ENCODE measurements at places on chromosomes 13 and 19.
A peak's percentile ranks its signal among the peaks of the same experiment; 100 is the strongest.

DNA sequence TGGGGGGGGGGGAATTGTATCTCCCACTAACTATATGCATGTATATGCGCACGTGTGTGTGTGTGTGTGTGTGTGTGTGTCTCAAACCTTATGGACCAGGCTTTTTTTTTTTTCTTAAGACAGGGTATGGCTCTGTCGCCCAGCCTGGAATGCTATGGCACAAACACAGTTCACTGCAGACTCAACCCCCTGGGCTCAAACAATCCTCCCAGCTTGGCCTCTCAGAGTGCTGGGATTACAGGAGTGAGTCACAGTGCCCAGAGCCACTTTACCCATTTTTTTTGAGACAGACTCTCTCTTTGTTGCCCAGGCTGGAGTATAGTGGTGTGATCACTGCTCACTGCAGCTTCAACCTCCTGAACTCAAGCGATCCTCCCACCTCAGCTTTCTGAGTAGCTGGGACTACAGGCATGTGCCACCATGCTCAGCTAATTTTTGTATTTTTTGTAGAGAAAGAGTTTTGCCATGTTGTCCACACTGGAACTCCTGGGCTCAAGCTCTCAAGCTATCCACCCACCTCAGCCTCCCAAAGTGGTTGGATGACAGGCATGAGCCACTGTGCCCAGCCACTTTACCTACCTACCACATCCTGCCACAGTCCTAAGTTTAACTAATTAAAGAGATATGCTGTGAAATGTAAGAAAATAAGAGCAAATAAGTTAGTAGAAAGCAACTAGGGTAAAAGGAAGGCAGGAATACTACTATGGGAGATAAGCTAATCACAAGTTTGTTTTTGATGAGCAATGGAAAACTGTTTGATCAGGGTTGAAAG is 2.4 kb downstream of the ZMYM5 start:
- DNase-seq: no peak

DNA sequence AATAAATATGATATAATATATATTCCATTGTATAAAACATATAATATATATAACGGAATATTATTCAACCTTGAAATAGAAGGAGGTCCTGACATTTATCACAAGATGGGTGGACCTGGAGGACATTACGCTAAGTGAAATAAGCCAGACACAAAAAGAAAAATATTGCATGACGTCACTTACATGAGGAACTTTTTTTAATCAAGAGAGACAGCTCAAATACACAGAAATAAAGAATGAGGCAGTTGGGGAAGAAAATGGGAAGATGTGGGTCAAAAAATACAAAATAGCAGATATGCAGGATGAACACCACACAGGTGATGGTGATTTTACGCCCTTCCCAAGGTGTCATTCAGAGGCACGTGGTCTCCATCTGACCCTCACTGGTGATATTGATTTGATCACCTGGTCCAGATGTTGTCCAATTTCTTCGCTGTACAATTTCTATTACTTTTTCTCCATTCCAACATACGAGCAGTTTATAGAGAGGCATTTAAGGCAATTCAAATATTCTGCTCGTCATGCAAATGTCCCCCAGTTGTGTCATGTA is 513 bp upstream of the ZNF317 start:
- DNase-seq: no peak

DNA sequence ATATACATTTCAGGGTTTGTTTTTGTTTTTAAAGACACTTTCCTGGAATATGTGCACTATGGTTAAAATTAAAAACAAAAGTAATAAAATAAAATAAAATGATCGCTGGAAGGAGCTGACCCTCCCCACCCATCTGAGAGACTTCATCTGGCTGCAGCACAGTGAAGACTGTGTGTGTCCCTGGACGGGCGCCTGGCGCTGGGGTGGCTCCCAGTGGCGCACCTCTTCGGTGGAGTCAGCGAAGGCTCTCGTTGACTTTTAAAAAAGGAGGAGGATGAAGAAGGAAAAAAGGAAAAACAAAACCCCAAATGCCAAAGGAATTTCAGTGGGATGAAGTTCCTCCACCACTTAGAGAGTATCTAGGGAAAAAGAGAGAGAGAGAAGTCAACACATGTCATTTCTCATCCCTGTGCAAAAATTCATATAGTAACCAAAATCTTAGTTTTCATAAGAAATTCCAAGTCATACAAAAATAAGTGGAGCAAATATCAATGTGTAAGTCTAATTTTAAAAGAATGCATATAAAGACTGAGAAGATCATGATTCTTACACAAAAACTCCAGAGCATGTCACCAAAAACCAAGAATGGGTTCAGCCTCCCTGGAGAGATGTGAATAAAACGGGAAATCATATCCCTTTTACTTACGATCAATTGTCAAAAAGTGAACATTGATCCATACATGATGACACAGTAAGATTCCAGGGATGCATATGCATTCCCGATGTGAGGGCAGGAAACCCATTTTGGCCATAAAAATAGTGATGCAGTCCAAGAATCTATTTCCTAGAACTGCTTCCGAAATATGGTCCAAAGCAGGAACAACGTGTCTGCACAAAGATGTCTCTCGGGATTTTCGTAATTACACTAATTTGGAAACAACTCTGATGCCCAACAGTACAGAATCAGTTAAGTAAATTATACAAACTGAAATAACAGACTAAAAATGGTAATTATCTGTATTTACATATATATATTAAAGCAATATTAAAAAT is 123.8 kb downstream of the STK24 start:
- no peak for DNase-seq

- DNase-seq: no peak
Observed at GRCh38 chr19:290372-291005, 714 bp downstream of the PLPP2 start.

DNA sequence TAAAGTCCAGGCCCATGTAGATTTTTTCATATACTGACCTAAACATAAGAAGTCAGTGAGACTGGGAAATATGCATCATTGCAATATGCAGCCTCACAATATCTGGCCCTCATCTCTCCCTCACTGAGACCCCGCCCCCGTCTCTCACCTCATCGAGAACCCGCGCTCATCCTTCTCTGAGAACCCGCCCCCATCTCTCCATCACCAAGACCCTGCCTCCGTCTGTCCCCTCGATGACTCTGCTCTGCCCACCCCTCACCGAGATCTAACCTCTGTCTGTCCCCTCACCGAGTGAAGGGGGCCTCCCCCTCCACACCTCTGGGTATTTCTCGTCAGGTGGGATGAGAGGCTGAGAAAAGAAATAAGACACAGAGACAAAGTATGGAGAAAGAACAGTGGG is 20.5 kb upstream of the ZNF846 start:
- DNase-seq: no peak

DNA sequence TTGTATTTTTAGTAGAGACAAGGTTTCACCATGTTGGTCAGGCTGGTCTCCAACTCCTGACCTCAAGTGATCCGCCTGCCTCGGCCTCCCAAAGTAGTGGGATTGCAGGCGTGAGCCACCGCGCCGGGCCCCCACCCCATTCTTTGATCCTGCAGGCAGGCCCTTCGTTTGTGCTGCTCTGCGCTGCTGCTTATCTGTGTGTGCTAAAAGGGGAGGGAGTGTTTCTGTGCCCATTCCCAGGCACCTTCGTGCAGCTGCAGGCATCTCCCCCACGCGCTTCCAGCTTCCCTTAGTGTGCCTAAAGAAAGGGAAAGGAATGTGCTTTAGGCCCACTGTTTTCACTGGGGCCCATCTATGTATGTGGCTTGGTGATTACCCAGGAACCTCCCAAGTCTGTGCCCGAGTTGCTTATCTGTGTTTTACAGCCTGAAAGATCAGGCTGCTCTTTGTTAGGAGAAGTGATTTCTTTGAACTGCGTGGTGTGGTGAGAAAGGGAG is 27.2 kb downstream of the EPN1 start:
- DNase-seq: no peak

DNA sequence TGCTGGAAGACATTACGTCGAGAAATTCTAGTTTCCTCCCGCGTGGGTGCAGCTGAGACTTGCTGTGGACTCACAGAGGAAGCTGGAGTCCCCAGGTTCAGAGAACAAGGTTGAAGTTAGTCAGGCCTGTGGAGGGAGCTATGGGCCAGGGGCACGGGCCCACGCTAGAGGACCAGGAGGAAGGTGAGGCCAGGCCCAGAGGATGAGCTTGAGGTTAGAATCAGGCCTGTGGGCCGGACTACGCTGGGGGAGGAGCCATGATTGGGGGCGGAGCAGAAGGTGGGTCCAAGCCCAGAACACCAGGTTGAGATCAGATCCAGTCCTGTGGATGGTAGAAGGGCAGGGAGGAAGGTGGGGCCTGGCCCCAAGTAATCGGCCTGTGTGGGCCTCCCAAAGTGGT is 32.6 kb downstream of the ZNF846 start:
- DNase-seq: no peak

GRCh38 chr19:1130771-1131717 is 27.2 kb downstream of the GPX4 start:
- DNase-seq: no peak

DNA sequence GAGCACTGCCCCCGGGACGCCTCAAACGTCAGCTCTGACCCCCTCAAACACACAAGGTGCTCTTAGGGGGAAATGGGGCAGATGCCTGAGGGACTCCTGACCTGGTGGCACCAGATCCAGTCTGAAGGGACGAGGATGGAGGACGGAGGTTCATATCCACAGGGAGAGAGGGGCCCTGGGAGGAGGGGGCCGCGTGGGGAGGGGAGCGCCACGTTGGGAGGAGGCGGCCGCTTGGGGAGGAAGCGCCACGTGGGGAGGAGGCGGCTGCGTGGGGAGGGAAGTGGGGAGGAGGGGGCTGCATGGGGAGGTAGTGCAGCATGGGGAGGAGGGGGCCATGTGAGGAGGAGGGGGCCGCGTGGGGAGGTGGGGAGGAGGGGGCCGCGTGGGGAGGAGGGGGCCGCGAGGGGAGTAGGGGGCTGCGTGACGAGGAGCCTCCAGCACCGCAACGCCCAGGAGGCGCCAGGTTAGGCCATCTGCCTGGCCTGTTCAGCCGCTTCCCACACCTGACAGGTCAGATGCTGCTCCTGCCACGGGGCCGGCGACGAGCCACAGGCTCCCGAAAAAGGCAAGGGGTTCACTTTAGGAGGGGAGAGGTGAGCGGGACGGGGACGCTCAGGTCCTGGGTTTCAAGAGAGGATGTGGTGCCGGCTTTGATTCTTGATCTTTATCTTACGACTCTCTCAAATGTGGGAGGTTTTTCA is 36.7 kb upstream of the C13orf46 start:
- DNase-seq: no peak

DNA sequence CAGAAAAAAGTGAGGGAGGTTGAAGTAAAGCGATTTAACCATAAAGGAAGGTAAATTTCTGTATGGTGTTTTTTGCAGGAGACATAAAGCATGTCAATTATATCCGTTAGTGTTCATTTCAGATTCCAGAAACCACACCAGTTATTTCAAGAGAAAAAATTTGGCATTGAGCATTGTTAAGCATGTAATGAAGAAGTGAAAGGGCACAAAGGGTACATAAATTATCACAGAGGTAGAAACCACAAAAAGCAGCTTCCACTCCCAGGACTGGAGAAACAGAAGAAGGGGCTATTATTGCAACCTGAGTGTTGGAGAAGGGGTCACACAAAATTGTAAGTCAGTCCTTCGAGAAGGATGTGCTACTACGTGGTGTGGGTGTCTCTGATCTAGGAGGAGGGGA is 72.2 kb upstream of the DACH1 start:
- no peak for DNase-seq

- DNase-seq: no peak
Observed at GRCh38 chr13:34364633-34365032, 546.7 kb downstream of the RFC3 start.

GRCh38 chr19:2487842-2488241 is 11.9 kb downstream of the GADD45B start:
- DNase-seq: no peak

DNA sequence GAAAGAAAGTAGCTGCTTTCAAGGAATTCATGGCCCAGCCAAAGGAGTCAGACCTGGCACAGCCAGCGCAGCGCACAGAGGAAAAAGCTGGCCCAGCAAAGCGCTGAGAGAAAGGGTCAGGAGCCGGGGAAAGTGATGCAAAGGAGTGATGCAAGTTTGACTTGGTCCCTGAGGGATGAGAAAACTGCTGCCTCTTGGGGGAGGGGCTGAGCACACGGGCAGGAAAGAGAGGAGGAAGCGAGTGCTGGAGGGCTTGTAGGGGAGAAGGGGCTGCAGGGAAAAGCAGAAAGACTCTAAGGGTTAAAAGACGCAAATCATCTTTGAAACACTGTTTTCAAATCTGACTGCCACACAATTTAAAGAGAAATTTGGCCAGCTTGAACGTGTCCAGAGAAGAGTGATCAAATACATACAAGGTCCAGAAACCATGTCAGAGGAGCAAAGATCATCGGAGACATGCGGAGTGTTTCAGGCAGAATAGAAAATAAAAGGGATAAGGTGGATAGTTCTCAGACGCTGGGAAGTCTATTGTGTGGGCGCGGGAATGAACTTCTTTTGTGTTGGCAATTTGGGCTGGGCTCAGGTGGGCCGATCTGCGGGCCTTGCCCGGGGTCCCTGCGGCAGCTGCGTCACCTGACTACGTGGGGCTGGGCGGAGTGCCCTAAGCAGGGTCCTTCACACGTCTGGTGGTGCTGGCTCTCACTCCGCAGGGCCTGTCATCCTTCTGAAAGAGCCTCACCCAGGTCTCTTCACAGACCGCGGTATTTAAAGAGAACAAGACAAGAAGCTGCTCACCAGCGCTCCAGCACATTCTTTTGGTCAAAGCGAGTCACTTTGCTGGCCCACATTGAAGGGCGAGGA is 18.1 kb downstream of the N4BP2L1 start:
- DNase-seq: peak; percentile 31

DNA sequence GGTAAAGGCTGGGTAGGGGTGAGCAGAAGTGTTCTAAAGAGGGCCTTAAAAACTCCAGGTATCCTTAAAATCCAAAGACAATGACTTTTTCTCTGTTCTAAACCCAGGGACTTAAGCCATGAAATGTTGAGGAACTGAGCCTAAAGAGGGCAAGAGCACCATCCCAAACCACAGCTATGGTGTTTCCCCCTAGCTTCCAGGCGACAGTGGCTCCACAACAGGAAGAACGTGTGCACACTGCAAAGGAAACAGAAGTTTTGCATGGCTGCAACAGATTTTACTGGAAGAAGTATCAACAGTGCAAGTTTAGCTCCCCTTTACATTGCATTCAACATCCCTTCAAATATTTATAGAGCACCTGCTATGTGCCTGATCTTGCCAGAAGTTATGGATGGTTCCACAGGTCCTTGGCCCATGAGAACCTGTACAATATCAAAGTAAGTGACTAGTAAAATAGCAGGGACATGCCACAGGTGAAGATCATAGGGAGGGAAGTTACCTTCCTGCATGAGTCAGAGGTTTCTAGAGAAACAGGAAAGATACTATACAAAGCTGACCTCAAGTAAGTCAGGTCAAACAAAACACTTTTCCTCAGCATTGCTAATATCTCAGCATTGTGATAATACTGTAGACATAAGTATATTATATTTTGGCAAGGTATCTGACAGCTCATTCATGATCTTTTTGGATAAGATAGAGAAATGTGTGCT is 8.4 kb upstream of the KCTD12 start:
- DNase-seq: no peak

- DNase-seq: no peak
Observed at GRCh38 chr19:24140591-24140990, 53.6 kb downstream of the ZNF254 start.

GRCh38 chr19:31483226-31483857 is 134.1 kb upstream of the TSHZ3 start:
- DNase-seq: no peak
